Activated CD8-positive, alpha-beta memory T cell treated with anti-CD3 and anti-CD28 coated beads for 1 hour (primary cell): ENCODE measurements at places on chromosomes 3 and 15.

DNA sequence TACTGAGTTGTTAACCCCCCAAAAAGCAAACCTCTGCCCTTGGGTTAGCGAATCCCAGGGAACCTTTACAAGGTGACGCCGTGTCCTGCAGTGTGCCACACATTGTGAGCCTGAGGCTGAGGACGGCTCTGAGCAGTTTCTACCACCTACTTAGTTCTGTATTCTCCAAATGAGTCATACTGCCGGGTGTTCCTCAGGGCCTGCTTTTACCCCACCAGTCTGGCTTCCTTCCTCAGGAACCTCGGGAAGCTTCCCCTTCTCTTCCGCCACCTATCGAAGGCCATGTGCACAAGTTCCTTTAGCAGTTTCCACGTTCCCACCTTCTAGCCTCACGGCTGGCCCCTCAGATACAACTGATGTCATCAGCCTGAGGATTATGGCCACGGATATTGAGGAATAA, 384.0 kb upstream of the TPM1 start:
- no peak for DNase-seq

GRCh38 chr15:97177151-97177577, 783.3 kb upstream of the ARRDC4 start:
- no peak for DNase-seq

DNA sequence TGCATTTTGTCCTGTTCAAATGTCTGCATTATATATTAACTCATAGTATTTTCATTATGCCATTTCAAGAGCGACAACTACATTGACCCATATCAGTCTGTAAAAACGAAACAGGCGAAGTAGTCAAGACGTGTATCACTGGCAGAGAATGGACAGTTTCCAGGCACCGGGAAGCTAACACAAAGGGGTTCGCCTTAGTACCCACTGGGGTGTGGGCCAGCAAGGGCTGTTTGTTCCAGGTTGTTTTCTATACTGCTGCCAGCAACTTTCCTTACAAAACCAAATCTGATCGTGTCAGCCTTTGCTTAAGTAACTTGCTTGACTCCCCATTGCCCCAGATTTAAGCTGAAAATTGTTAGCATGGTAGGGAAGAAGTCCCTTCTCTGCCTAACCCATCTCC, 87.1 kb downstream of the CGNL1 start:
- DNase-seq, result no peak

DNA sequence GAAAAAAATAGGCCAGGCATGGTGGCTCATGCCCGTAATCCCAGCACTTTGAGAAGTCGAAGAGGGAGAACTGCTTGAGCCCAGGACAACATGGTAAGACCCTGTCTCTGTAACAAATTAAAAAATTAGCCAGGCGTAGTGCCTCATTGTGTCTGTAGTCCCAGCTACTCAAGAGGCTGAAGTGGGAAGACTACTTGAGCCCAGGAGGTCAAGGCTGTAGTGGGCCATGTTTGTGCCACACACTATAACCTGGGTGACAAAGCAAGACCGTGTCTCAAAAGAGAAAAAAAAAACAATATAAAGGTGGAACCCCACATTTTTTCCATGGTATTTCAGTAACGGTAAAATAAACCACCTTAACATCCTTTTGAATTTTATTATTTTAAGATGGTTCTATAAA, 69.9 kb downstream of the DENND4A start:
- DNase-seq, result no peak

- no peak for DNase-seq
Observed at GRCh38 chr3:72101494-72101893, 316.5 kb upstream of the PROK2 start.

- no peak for DNase-seq
Observed at GRCh38 chr3:88225326-88226008, 75.7 kb downstream of the C3orf38 start.

DNA sequence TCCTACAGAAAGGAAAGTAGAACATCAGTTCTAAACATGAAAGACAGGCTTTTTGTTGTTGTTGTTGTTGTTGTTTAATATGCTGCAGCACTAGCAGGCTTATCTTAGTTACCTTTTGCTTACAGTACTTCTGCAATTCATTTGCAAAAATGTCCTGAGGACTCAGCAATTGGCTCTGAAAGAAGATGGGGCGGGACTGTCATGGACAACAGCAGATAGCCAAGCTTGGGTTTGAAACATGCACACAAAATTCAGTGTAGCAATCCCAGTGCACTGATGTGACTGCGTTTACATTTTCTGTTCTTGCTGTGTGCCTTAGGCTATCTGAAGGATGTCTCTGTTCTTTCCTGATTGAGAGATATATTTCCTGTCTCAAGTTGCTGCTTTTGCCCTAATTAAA, 9.2 kb downstream of the UNC13C start:
- DNase-seq, result no peak

- DNase-seq, result no peak
Observed at GRCh38 chr3:185880600-185880999, 55.8 kb upstream of the IGF2BP2 start.

DNA sequence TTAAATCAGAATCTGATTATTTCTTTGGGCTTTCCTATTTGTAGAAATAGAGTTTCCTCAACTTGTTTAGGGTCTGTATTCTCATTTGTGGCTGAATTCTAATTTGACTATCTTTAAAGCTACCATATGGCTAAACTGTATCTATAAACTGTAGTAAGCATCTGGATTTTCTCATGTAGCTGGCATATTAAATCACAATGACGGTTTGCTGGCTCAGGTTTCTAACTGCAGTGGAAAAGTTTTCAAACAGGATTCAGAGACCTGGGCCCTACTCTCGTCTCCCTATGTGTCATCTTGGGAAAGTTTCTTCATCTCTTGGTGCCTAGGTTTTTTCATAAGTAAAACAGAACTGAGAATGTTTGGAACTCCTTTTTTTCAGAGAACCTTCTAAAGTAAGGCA, 68.3 kb downstream of the GALK2 start:
- DNase-seq, result no peak

GRCh38 chr3:151085889-151086483, 522 bp downstream of the MED12L start:
- DNase-seq, result no peak

DNA sequence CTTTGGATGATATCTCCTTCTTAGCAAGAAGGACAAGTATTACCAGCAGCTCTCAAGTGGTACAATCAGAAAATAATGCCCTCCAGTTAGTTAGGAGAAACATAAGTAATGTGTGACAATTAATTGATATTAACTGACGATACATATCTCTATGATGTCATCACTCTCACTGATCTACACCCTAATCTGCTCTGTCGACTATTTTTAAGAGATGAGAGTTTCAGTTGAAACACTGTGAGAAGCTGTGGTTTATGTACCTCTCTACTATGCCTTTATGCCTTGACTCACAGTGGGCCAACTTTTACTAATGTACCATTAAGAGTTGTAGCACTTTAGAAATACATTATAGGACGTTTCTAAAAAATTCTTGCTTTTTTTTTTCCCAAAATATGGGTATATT, 8.6 kb downstream of the CEP152 start:
- DNase-seq, result no peak

DNA sequence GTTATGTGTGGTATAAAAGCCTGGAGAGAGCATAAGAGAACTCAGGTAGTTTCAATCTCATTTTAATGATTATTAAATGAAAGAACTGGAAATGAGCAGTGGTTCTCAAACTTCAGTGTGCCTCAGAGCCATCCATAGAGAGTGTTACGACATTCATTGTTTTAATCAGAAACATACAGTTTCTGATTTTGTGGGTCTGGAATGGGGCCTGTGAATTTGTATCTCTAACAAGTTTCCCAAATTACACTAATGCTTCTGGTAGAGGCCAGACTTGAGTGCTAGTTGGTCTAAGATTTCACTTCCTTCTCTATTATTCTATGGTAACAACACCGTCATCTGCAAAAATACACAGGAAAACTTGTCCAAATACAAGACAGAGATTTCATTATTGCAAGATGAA, 292.0 kb upstream of the NECTIN3 start:
- no peak for DNase-seq

GRCh38 chr15:98888820-98889479, 118.6 kb downstream of the PGPEP1L start:
- DNase-seq, result no peak

GRCh38 chr3:61181874-61182273, 69.4 kb downstream of the FHIT start:
- no peak for DNase-seq

DNA sequence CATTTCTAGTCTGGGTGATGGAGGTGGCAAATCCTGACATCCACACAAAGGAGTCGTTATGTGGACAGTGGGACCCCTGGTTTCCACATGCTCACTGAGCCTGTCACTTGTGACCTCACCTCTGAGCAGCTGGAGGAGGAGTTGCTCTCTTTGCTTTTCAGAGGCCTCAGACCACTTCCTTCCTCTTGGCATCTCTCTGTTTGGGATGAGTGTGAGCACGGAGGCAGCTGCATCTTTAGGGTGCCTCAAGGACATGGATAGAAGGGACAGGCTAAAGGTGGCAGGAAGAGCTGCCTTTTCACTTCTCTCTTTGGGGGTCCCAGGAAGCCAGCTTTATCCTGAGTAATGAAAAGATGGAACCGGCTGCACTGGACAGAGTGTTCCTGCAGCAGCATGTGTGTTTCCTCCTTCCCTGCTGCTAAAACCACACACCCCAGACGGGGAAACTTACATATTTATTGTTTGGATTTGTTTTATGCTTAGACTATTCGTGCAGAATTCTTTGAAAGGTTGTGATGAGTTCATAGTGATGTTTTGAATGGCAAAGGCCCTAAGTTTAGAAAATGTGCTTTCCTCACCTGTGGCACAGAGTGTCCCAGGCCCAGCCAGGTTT, 31.8 kb downstream of the GPR171 start:
- no peak for DNase-seq

- DNase-seq, result no peak
Observed at GRCh38 chr3:17292556-17292955, 407.8 kb downstream of the PLCL2 start.

- no peak for DNase-seq
Observed at GRCh38 chr3:122058294-122058693, 3.1 kb downstream of the CD86 start.

DNA sequence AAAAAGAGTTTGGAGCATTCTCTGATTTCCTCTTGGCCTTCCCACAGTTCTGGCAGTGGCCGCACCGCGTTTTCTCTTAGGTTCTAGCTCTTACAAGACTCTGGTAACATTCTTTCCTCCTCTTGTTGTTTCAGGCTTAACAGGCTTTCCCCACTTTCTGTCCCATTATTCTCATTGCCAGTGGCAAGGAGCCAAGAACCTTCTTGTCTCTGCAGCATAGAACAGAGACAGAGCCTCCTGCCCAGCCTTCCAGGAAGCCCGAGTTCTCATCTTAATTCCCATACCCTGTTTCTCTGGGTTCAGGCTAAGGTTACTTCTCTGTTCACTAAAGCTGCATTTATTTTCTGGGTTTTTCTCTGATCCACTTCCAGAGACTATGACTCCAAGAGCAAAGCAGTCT, 61.1 kb downstream of the DUT start:
- no peak for DNase-seq

DNA sequence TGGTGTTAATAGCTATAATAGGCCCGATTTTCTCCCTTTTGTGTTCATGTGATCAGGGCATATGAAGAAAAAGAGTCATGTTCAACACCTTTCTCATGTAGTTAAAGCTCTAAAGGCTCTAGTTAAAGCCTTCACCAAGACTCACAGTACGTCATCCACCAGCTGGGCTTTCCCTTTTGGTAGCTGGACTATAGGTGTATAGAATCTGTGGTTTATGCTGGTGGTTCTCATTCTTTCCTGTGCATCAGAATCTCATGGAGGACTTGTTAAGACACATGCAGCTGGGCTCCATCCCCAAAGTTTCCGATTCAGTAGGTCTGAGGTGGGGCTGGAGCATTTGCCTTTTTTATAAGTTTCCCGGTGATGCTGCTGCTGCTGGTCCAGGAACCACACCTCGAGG, 31.0 kb downstream of the CFAP91 start:
- no peak for DNase-seq

- DNase-seq, result no peak
Observed at GRCh38 chr3:131608741-131609140, 106.0 kb upstream of the MRPL3 start.

- no peak for DNase-seq
Observed at GRCh38 chr3:159185443-159186050, 383.7 kb downstream of the MFSD1 start.

DNA sequence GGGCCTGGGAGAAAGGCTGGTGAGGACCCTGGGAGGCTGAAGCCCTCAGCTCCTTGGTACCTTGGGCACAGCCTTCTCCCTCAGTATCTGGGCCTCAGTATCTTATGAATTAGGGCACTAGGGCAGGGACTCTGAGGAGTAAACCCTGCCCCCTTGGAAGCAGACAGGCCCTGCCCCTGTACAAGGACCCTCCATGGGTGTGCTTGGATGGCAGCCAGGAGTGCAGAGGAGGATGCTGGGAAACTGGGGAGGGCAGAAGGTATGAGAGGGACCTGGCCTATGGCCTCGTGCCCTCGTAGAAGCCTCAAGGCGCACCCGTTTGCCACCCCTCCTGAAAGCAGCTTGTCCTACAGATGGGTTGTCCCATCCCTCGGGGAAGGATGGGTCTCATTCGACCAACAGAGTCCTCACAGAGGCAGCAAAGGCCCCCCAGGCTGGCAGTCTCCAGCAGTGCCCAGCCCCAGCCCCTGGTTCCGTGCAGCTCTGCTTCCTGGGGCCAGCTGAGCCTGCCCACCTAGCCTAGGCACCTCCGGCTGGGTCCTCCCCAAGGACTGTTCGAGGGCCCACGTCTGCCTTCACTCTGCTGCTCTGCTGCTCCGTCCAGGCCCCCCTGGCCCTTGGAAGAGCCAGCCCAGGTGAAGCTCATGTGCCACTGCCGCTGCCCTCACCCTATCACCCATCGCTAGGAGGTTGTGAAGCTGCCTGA, 15.3 kb upstream of the SEMA3F start:
- DNase-seq, result no peak

DNA sequence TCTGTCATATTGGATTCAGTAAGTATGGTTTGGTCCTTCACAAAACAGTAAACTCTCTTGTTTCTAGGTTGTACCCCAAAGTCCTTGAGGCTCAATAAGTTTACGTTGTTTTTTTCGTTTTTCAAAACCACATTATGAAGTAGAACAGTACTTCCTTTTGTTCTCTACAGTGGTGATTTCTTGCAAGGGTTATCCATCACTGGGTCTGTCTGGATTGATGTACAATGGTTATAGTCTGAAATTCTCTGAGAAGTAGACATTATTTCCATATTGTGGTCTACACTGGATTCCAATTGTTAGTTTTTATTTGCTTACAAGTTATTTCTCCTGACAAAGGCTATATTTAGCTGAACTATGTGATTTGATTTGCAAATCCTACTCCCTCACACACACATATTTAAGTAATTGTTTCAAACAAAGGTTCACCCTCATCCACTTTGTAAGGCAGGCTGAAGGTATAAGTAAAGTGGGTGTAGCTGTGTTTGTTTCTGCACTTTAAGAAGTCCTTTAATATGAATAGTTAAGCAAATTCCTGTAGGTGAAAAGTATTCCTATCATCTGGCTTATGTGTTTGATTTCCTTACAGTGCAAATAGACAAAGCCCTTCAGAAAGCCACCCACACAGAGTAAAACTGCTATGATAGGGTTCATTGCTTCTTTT, 64.2 kb upstream of the MME start:
- no peak for DNase-seq

- DNase-seq, result no peak
Observed at GRCh38 chr3:103873897-103874545, 1439.2 kb downstream of the ZPLD1 start.
